T-helper 17 cell (primary cell): ENCODE measurements at places on chromosomes 6 and 20.

- DNase-seq = no peak
Observed at GRCh38 chr6:15441215-15441868, 195.5 kb downstream of the JARID2 start.

DNA sequence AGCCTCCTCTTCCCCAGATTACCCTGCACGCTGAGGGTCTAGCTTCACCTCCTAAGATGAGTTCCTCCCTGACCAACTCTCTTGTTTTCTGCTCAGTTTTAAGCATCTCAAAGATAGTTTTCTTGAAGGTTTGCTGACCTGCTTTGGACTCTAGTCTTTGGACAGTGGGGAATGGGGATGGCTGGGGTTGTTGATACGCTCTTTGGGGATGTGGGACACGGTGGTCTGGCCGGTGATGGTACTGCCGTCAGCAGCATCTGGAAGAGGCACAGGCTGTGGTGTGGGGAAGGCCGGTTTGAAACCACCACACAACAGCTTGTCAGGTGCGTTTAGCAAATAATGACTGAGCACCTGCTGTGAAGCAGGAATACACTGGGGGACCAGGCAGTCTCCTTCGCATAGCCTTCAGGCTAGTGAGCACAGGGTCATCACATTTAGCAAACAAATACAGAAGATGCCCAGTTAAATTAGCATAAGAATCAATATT lies 94.1 kb downstream of the TMEM242 start:
- DNase-seq = no peak

DNA sequence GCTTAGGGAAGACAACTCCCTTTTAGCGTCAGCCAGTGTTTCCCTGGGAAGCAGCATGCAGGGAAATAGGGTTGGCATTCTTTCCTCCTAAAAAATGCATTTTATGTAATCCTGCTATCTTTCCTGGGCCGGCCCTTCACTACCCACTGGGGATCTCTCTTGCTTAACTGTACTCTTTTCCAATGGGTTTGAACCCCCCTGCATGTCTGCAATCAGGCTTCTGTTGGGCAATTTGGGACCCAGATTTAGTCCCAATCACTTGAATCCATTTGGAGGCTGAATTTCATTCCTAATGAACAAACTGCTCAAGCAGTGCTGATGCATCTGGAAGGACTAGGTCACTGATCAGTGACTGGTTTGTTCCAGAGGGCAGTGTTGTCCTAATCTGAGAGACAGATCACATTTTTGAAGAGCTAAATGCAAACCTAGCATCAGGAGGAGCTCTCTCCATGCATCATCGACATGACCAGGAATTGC lies 152.0 kb downstream of the TSHZ2 start:
- no peak for DNase-seq

- DNase-seq = no peak
Observed at GRCh38 chr20:57450419-57450818, 59.2 kb downstream of the RBM38 start.

GRCh38 chr20:21315138-21315537 lies 12.0 kb downstream of the XRN2 start:
- no peak for DNase-seq

- DNase-seq = no peak
Observed at GRCh38 chr6:166662690-166663089, 35.6 kb upstream of the RPS6KA2 start.

DNA sequence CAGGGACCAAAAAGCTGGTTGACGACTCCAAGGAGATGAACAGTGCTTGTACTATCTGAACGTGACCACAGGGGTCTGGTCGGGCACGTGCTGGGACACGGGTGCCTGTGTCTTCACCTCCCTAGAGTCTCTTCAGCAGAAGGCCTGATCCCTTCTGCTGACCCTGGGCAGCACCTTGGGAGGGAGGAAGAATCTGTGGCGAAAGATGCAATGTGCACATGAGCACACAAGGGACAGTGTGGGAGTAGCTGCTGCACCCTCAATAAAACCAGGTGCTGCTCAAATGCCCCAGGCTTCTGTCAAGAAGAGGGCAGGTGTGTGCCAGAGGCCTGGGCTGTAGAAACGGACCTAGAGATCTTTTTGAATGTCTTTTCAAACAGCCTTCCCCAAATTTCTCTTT lies 130.6 kb upstream of the THBS2 start:
- DNase-seq = no peak

DNA sequence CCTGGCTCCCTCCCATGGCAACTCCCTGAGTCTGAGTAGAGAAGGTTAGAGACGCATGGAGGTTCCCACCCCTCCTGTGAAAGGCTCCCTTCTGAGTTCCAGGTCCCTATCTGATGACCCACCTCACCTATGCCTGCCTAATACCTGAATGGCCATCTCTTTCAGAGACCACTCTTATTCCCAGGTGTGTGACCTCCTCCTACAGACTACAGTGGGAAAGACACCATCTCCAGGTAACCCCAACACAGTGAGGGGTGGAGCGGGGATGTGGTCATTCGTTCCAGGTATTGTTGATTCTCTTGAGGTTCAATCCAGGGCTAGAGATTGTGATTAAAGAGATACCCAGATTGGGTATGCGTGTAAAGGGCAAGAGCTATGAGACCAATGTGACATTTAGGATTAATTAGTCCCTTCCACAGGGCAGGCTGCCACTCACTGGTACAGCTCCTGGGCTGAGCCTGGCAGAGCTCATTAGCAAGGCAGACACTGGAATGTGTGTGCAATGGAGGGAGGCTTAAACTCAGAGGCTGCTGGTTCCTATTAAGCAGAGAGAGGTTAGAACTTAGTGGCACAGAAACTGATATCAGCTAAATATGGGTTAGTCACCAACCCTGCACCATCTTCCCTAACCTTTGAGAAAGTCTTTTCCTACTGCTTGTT lies 46.5 kb upstream of the IER3 start:
- no peak for DNase-seq

DNA sequence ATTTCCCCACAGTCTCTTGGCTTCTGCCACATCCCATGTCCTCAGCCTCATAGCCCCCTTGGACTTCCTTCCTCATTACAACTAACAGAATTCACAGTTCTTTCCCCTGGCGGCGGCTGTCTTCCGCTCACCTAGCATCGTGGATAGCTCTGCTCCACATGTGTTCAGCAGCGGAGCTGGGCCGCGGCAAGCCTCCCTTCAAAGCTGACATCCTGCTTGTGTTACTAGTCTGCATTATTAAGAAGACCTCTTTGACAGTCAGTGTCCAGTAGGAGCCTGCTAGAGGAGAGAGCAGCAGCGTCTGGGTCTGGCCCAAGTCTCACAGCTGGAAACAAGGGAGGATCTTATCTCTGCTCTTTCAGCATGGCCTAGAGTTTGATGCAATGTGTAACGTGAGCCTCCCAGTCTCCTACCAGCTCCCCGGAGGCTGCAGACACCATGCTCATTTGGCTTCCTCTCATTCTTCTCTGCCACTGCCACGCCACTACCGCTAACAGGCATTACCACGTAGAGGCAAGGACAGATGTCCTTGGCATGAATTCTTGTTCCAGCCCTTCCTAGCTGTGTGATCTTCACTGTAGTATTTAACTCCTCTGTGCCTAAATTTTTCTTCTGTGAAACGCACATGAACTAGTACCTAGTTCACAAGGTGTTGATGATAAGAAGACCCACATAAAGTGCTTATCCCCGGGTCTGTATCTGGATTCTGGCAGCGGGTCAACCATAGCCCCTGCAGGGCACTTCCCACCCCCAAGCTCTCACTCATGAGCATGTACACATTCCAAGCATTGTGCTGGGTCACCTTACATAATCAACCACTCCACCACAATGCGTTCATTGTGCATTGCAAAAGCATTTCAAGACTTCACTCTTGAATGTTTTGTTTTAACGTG lies 107.1 kb upstream of the BACH2 start:
- no peak for DNase-seq

DNA sequence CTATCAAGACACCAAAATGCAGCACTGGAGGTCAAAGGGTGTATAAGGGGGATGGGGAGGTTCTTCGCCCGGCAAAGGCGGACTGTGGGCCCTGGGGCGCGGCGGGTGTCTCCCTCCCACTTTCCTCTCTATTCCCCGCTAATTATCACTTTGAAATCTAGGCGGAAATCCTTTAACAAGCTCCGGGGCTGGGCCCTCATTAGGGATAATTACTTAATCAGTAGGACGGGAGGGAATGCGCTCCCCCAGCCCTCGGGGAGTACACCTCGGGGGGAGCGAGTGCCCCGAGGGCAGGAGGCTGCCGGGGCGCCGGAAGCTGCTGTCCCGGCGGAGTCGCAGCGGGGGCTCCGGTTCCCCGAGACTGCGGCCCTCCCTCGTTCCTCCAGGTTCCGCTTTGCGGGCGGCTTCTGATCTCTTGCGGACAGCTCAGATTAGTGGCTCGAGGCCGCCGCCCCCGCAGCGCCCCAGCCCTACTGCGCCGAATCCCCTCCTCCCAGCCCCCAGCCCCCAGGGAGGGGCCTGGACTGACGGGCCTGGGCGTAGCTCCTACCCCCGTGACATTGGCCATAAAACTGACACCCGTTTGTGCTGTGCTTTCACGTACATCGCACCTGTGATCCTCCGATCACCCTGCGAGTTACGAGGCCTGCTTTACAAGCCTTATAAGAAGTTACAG lies 14.7 kb downstream of the MUCL3 start:
- peak; percentile 49 for DNase-seq

GRCh38 chr6:30238178-30238795 lies 25.1 kb upstream of the TRIM26 start:
- DNase-seq = no peak
